ENCODE measurements at places on chromosomes 12 and 14.

DNA sequence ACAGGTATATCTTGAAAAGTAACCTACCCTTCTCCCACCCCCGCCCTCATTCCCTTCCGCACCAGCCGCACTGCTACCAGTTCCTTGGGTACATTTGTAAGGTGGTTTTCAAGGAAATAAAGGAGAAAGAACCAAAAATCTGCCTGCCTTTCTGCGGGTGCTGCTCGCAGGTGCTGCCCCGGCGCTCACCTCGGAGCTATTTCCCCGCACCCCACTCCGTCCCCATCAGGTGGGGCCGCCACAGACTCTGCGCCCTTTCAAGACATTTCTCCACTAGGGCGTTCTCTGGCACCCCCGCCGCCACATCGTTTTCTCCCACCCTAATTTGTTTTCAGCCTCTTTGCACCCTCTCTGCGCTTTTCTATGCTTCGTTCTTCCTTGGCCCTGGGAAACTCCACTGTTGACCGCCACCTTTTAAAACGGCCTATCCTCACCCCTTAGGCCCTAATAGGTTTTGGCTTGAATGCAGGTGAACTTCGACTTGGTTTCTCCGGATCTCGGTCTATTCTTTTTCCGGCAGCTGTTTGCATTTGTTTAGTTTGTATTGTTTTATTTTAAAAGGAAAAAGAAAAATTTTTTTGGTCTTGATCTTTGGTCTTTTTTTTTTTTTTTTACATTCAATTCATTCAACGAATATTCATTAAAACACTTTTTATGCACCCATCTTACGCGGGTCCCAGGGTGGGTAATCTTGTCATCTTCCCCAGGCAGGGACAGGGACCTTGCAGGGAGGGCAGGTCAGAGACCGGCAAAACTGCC lies 3.0 kb downstream of the VSX2 start:
- DNase-seq, result no peak

GRCh38 chr14:72094844-72095582 lies 162.8 kb downstream of the RGS6 start:
- DNase-seq, result no peak

DNA sequence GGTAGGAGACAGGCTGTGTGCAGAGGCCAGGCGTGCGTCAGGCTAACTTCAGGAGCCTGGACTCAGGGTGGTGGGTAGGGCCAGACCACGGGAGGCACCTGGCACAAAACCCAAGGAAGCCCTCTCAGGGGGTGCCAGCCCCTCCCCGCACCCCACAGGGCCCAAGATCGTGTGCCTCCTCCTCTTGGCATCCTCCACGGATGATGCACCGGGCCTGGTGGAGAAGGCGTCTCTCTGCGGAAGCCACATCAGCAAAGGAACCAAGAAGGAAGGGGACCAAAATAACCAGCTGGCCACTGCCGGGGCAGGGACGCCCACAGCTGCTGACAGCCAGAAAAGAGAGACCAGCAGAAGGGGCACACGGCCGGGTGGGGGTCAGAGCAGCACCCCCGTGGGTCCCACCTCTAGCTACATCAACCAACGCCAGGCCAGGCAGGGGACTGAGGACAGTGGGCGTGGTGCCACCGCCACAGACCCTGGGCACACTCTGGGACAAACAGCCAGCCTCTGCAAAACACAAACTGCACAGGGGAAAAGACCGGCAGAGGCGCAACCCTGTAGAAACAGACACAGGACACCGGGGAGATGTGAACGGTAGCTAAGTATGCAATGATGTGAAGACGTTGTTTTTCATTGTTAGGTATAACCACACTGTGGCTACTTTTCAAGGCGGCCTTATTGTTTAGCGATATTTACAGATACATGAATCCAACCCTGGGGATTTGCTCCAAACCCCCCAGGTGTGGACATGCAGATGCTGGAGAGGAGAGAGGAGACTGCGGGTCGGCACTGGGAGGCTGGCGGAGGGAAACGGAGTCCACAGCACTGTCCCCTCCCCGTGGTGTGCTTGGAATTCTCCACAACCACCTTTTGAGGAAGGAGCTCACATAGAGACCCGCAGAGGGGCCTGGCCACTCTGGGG lies 26.1 kb upstream of the C14orf180 start:
- DNase-seq, result no peak

DNA sequence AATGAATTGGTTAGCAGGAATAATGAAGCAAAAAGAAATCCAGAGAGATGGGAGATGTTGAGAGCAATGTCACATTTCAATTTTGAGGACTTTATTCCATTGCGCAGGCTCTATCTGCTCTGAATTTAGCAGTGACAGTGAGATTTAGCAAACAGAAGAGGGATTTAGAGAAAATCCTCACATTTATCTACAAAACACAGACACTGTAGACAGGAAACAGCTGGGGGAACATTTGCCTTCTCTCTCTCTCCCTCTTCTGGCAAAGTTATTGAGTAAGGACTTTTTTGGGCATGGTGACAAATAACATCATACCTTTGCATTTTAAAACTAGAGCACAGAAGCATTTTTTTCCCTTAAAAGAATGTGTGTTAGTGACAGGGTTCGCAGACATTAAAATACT lies at the start of gene IGF1:
Gene IGF1 (minus strand): TSS at position 158 of the 400 bp plus-strand sequence. CDS start 182 bp downstream, outside the sequence.
- DNase-seq, result peak; percentile 6

DNA sequence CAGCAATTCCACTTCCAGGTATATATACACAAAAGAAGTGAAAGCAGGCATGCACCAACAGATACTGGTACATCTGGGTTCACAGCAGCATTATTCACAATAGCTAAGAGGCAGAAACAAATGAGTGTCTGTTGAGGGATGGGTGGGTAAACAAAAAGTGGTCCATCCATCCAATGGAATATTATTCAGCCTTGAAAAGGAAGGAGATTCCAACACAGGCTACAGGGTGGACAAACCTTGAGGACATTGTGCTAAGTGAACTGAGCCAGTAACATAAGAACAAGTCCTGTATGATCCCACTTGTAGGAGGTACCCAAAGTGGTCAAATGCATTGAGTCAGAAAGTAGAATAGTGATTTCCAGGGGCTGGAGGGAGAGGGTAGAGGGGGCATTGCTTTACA lies 27.6 kb upstream of the BEGAIN start:
- no peak for DNase-seq

DNA sequence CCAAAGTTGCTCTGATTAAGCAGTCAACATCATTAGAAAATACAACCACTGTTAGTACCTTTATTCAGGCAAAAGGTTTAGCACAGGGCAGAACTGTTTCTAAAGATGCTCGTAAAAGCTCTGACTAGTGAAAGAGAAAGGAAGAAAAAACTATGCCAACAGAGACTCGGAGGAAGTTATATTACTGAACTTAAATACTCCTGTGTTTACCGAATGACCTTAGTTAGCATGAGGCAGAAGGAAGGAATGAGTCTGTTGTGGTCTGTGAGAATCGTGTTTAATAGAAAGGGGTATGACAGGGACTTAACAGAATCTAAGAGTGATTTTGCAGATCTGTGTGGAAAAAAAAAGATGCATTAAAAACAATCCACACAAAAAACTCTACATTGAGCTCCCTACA lies 84.1 kb upstream of the OVCH1 start:
- no peak for DNase-seq

DNA sequence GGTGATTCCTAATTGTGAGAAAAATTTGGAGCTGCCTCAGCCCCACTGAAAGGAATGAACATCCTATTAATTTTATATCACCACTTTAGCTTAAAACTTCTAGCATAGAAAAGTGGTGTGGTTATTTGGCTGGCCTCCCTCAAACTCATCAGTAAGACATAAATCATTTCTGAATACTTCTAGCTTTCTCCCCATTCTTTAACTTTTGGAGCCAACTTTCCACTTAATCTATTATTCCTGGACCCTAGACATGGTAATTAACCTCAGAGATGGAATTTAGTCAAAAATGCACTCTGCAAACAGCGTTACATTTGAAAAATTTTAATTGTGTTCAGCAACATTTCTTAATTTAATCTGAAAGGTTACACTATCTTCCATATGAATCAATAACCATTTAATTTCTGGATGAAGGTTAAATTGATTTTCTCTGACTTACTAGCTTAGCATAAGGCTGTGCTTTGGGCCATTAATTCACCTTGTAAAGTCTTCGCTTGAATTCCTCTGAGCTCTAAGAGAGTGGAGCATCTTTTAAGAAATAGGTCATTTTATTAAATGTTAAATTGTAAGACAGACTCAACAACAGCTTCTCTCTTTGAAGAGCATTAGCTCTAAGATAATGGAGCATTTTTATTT lies 753.6 kb upstream of the STXBP6 start:
- DNase-seq, result no peak

DNA sequence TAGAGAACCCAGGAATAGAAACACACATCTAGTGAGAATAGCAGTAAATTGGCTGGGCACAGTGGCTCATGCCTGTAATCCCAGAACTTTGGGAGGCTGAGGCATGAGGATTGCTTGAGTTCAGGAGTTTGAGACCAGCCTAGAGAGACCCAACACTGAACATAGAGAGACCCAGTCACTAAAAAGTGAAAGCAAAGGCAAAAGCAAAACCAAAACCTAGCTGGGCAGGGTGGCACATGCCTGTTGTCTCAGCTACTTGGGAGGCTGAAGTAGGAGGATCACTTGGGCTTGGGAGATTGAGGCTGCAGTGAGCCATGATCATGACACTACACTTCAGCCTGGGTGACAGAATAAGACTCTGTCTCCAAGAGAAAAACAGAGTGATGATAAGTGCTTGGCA lies 37.5 kb upstream of the MIS18BP1 start:
- DNase-seq, result no peak

GRCh38 chr14:105986894-105987284 lies 460.5 kb downstream of the TMEM121 start:
- DNase-seq, result no peak

DNA sequence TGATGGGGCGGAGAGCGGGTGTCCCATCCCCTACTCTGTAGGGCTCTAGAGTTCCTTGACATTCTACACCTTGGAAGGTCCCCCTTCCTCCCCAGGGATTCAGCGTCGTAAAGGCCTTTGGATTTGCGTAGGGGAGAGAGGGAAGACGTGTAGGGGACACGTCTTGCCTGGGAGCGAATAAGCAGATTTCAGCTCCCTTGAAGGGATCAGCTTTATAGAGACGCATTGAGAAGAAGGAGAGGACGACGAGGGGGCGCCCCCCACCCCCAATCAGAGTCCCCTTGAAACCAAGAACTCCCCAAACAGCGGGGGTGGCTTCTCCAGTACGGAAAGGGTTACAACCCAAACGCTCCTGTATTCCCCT lies 324 bp downstream of the CALCOCO1 start:
- DNase-seq, result peak; percentile 26

GRCh38 chr14:28012629-28013415 lies 753.8 kb upstream of the FOXG1 start:
- DNase-seq, result peak; percentile 50

DNA sequence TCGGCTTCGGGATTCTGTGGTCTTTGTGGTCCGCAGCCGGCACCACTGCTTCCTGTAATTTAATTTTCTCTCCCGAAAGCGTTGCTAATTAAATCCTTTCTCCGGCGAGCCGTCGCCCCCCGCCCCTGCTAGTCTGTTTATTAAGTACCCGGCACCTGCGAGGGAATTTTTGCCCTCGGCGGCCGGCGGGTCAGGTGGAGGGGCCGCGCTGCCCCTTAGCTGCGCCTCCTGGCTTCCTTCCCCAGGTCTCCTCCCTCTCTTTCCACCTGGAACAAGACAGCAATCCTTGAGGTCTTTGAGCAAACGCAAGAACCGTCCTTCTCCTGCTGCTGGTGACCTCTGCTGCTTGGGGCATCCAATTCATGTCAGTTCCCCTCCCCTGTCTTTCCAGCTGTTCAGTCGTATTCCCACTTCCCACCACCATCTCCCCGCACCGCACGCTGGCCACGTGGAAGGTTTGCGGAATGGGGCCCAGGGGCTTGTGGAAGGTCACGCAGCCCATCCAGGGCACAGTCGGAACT lies 16.2 kb downstream of the ZDHHC22 start:
- DNase-seq, result no peak

DNA sequence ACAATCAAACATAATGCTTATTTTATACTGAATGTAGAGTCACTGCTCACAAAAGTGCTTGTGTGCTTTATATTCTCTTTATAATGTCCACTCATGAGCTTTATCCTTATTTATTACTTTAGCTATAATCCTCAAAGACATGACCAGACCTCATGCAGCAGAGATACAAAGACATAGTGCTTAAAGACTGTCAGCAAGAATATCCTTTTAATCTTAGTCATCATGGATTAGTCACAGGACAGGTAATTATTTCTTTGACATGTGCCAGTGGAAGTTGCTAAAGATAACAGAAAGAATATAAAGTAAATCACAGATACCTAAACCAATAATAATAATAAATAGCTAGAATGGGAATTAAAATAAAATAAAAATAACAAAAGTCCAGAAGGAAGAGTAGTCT lies 707.5 kb downstream of the BCL11B start:
- DNase-seq, result no peak

DNA sequence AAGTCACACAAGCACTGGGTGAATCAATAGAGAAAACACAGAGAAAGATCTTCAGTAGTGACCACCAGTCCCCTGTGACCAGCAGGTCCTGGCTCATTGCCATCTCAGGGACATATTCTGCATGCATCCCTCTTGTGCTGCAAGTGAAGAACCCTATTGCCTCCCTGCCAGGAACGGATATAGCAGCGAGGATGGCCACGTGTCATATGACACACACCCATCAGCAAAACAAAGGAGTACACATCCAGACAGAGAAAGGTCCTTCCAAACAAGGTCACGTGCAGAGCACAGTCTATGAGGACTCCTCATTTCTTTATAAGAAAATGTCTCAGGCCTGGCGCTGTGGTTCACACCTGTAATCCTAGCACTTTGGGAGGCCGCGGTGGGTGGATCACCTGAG lies 638.4 kb downstream of the FLRT2 start:
- DNase-seq, result peak; percentile 8

All from NCI-H69 (cell line).